Breast epithelium (tissue), 4 donors: ENCODE measurements at places on chromosomes 7 and 10.

DNA sequence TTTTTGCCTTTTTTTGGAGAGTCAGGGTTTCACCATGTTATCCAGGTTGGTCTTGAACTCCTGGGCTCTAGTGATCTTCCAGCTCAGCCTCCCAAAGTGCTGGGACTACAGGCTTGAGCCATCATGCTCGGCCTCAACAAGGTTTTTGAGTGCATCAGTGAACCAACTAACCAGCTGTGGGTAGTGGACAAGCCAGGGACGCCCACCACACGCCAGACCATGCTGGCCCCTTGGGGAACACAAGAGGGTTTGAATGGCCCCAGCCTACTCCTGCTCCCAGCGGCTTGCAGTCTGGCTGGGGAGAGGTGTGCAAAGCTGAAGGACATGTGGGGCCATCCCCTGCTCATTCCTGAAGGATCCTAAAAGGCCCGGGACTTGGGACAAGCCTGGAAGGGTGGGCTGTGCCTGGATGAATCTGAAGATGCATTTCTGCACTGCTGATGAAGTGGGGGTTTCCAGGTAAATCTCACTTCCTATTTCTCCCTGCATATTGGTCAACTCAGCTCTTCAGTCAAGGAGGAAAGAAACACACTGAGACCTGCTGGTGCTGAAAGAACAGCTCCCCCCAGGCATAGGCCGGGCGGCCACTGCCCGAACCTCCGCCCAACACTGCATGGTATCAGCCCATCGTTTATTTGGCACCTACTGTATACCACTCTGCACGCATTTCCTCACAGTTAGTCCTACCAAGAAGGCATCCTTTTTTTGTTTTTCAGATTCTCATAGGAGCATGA lies 6.9 kb downstream of the MMD2 start:
- no peaks in the 10 kb centered on the region for H3K4me1 ChIP-seq
- no peak for DNase-seq
- no peaks in the 10 kb centered on the region for H3K36me3 ChIP-seq

DNA sequence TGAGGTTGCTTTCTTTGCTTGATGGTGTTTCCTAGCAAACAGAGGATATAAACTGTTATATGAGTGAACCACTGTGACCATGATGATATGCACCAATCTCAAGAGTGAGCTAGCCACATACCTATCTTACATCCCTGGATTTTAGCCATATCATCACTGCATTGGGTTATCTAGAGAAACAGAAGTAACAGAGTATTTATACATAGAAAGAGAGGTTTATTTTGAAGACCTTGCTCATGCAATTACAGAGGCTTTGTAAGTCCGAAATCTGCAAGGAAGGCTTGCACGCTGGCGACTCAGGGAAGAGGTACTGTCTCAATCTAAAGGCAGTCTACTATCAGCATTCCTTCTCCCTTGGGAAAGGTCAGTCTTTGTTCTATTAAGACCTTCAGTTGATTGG lies 11.8 kb upstream of the PON2 start:
- H3K4me1 ChIP-seq = no peaks in the 10 kb centered on the region
- no peak overlapping the region for H3K4me3 ChIP-seq
- DNase-seq = no peak
- H3K27me3 ChIP-seq = no peaks in the 10 kb centered on the region

- DNase-seq = no peak
- no peaks in the 10 kb centered on the region for H3K4me1 ChIP-seq
- no peak overlapping the region for H3K4me3 ChIP-seq
- H3K27ac ChIP-seq = no peak overlapping the region
- H3K27me3 ChIP-seq = no peaks in the 10 kb centered on the region
- H3K36me3 ChIP-seq = no peaks in the 10 kb centered on the region
These were observed 268.9 kb upstream of the KLF6 start for GRCh38 chr10:4053940-4054339.

DNA sequence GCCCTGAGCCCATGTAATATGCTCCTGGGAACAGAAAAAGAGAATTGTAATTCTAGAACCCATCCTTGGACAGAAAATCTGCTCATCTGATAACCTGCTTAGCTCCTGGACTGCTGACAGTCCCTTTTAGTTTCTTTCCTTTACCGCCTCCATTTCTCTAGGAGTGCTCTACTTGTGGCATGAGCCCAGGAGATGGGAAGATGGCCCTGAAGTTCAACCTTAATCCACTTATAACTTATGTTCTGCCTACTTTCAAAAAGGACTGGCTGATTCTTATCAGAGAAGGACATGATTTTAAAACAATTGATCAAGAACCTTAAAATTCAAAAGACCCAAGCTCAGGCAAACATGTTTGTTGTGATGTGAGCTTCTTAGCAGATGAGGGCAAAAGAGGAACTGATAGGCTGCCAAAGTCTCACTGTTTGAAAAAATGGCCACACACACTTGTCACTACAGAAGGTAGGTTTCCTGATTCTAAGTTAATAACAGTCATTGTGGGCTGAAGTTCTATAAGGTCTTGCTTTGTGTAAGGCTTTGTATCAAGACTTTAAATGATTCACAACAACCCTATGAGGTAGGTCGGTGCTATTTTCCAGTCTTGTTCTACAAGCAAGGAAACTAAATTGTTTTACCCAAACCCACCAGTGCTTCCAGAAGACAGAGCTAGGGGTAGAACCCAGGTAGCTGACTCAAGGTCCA lies 94.3 kb upstream of the AFAP1L2 start:
- H3K27me3 ChIP-seq = no peaks in the 10 kb centered on the region
- H3K4me3 ChIP-seq = no peak overlapping the region
- DNase-seq = no peak

GRCh38 chr10:124468624-124469023 lies 7.0 kb downstream of the LHPP start:
- no peak for DNase-seq
- H3K36me3 ChIP-seq = no peaks in the 10 kb centered on the region
- no peaks in the 10 kb centered on the region for H3K4me1 ChIP-seq

DNA sequence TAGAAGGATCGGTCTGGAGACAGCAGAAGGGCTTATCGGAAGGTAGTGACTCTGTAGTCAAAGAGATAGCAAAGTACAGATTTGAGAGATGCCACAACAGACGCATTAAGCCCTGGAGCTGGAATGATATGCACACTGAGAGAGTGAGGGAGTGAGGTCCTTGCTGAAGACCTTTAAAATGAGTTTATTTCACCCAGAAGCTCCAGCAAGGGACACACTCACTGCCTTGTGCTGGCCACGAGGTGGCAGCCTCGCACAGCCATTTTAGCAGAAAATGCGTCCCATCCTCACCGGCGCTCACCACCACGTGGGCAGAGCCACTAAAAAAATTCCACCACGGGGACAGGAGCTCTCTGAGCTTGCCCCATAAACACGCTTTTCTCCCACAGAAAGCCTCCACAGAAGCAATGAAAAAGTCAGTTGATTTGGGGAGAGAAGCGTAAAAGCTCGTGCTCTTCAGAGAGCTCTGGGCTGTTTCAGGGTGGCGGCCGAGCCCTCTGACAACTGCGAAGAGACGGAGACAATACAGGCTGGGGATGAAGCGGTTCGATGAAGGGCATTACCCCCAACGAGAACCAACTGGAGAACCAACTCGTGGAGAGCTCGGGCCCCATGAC lies 163.0 kb upstream of the KLF14 start:
- peak; percentile 66 for DNase-seq
- H3K36me3 ChIP-seq = no peaks in the 10 kb centered on the region
- no peaks in the 10 kb centered on the region for H3K27me3 ChIP-seq
- H3K4me3 ChIP-seq = no peak overlapping the region

- peak overlapping the region; percentile 47 for H3K4me3 ChIP-seq
- no peak overlapping the region for H3K27ac ChIP-seq
- H3K36me3 ChIP-seq = no peaks in the 10 kb centered on the region
- no peak for DNase-seq
These were observed 45.5 kb upstream of the ZNF716 start for GRCh38 chr7:57404343-57404966.
